ENCODE measurements at places on chromosomes 3 and 15. TPM values are rescaled to one million over a fixed set of nuclear protein-coding genes. Genes with fewer than 3 reads are reported as not detected.

GRCh38 chr15:92914103-92914499, 14.0 kb downstream of the CHD2 start:
- no peaks in the 10 kb centered on the region for H3K27me3 ChIP-seq
- H3K4me1 ChIP-seq = peaks cover 99% of the 10 kb centered on the region
- H3K27ac ChIP-seq = peak overlapping the region; percentile 20
- no peak for DNase-seq
- peaks cover 2% of the 10 kb centered on the region for H3K36me3 ChIP-seq

- no peak overlapping the region for H3K27ac ChIP-seq
- no peak for DNase-seq
- no peaks in the 10 kb centered on the region for H3K36me3 ChIP-seq
Observed at GRCh38 chr15:71203586-71204474, 88.6 kb downstream of the THSD4 start.

DNA sequence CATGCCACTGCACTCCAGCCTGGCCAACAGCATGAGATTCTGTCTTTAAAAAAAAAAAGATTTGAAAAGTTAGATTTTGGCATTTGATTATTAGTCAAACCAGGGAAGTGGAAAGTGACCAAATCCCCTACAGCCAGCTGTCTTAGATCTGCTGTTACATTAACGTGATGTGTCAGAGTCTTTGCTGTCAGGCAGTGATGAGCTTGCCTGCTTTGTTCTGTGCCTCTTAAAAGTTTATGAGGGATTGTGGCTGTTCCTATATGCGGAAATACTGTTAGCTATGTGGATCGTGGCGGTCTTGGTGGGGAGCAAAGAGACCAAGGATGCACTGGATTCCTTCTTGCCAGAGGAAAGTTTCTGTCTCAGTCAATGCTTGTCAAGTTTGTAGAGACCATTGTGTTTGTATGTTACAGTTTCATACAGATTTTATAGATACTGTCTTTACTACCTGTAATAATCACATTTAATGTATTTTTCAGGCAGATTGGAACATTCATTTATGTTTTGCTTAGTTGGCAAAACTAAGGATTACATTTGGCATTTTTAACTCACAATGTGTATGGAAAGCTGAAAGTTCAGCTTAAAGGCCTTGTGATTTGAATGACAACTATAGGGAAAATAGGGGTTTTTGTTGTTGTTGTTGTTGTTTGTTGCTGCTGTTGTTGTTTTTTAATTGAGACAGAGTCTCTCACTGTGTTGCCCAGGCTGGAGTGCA, 137.4 kb downstream of the VPS8 start:
- DNase-seq = no peak
- no peaks in the 10 kb centered on the region for H3K27me3 ChIP-seq

CFAP20DC gene
- polyA plus RNA-seq = not detected

DNA sequence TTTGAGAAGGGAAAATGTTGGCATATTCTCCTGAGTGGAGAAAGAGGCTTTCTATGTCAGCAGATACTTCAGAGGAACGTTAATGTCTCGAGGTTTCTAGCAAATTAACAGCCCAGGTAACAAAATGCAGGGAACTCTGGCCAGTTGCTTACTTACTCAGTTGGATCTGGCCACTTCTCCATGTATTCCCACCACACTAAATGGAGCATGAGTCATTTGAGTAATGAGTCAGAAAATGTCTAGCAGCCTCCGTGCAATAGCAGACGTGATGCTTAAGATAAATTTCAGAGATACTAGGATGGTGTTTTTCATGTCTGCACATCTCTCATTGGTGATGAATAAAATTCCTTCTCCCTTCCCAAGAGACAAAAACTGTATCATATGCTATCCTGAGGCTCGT, 671.5 kb downstream of the FHIT start:
- no peaks in the 10 kb centered on the region for H3K27me3 ChIP-seq
- H3K36me3 ChIP-seq = no peaks in the 10 kb centered on the region
- no peaks in the 10 kb centered on the region for H3K4me1 ChIP-seq
- DNase-seq = no peak
- H3K4me3 ChIP-seq = no peak overlapping the region

- no peaks in the 10 kb centered on the region for H3K27me3 ChIP-seq
- no peaks in the 10 kb centered on the region for H3K4me1 ChIP-seq
- DNase-seq = no peak
Observed at GRCh38 chr15:94387849-94388441, 156.6 kb downstream of the MCTP2 start.

HIGD2B gene
- not detected for polyA plus RNA-seq

DNA sequence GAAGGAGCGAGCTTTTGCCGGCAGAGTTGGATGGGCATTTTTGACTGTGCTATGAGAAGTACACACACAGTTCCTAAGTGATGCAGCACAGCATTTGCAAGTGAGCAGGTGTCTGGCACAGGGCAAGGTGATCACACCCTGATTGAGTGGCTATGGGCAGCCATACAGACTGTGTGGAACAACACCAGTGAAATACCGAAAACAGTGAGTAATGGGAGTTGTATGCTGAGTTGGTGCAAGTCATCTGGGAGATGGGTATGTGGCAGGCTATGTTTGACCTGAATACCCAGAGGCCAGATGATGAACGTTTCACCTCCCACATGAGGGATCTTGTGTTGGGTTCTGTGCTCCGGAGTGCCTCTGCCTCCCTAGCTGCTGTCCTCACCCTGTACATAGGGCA, 53.5 kb upstream of the TIPARP start:
- H3K27ac ChIP-seq = no peak overlapping the region
- H3K4me3 ChIP-seq = no peak overlapping the region
- no peaks in the 10 kb centered on the region for H3K36me3 ChIP-seq
- H3K4me1 ChIP-seq = no peaks in the 10 kb centered on the region
- H3K27me3 ChIP-seq = no peaks in the 10 kb centered on the region

GRCh38 chr15:76335307-76336253, 993 bp upstream of the ISL2 start:
- peaks cover 1% of the 10 kb centered on the region for H3K36me3 ChIP-seq
- H3K4me3 ChIP-seq = peak overlapping the region; percentile 84
- H3K27me3 ChIP-seq = no peaks in the 10 kb centered on the region
- peak overlapping the region; percentile 86 for H3K27ac ChIP-seq

ZNF445 gene
- polyA plus RNA-seq = 5.3 TPM

SCAANT1 gene
- polyA plus RNA-seq = not detected

- no peak overlapping the region for H3K27ac ChIP-seq
- no peak overlapping the region for H3K4me3 ChIP-seq
- DNase-seq = no peak
- H3K27me3 ChIP-seq = no peaks in the 10 kb centered on the region
- H3K36me3 ChIP-seq = no peaks in the 10 kb centered on the region
Observed at GRCh38 chr3:13199006-13199776, 126.0 kb upstream of the IQSEC1 start.

- no peaks in the 10 kb centered on the region for H3K4me1 ChIP-seq
- DNase-seq = no peak
- H3K36me3 ChIP-seq = no peaks in the 10 kb centered on the region
- no peak overlapping the region for H3K4me3 ChIP-seq
Observed at GRCh38 chr3:24303057-24303754, 191.4 kb downstream of the THRB start.

DNA sequence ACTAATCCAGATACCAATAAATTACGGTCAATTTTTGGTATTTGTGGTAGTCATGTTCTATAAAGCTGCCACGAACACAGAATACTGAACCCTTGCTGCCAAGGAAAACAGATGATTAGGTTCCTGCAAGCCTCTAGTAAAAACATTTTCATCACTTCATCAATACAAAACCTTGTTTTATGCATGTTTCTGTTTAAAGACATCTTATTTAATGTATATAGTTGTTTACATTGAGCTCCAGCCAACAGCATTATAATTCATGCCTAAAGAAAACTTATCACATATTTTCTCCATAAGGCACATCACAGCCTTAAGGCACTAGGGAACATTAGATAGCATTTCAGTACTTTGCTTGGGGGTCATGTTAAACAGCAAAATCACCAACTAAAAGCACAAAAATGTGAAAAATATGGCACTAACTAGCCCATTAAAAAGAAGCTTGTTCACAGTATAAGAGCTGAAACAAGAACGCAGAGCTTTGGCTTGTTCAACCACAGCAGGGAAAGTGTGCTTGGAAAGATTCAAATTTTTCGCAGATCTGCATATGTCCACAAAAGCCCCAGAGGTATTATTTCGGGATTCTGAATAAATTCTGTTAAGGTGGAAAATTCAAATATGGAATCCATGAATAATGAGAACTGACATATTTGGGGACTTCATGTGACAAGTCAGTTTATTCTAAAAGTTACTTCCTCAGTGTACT, 27.7 kb downstream of the POLQ start:
- H3K36me3 ChIP-seq = peaks cover 19% of the 10 kb centered on the region
- H3K27ac ChIP-seq = no peak overlapping the region
- no peak overlapping the region for H3K4me3 ChIP-seq
- DNase-seq = no peak

P2RY1 gene
- polyA plus RNA-seq = not detected

GRCh38 chr3:101611023-101611422, 37.0 kb downstream of the PCNP start:
- H3K36me3 ChIP-seq = no peaks in the 10 kb centered on the region
- H3K27me3 ChIP-seq = no peaks in the 10 kb centered on the region
- H3K4me3 ChIP-seq = no peak overlapping the region
- no peak overlapping the region for H3K27ac ChIP-seq
- no peak for DNase-seq

GNAT1 gene
- not detected for polyA plus RNA-seq

WDR93 gene
- polyA plus RNA-seq = 0.08 TPM

DNA sequence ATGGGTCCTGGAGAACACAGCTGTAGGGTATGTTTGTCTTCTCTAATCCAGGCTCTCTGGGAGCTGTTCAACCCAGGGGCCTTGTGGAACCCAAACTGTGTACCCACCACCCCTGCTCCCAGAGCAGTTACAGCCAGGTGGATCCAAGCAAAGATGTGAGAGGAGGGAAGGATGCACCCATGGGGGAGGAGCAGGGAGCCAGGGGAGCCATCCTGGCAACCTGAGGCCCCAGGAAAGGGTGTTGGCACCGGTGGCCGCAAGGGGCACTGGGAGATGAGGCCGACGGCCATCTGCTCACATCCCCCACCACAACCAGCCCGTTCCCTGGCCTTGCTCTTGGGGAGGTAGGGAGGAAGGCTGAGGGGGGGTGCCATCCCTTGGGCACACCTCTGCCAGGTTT, 43.2 kb downstream of the CMTM6 start:
- H3K4me3 ChIP-seq = no peak overlapping the region
- DNase-seq = no peak
- H3K4me1 ChIP-seq = peaks cover 6% of the 10 kb centered on the region
- H3K27me3 ChIP-seq = no peaks in the 10 kb centered on the region
- no peak overlapping the region for H3K27ac ChIP-seq

DNA sequence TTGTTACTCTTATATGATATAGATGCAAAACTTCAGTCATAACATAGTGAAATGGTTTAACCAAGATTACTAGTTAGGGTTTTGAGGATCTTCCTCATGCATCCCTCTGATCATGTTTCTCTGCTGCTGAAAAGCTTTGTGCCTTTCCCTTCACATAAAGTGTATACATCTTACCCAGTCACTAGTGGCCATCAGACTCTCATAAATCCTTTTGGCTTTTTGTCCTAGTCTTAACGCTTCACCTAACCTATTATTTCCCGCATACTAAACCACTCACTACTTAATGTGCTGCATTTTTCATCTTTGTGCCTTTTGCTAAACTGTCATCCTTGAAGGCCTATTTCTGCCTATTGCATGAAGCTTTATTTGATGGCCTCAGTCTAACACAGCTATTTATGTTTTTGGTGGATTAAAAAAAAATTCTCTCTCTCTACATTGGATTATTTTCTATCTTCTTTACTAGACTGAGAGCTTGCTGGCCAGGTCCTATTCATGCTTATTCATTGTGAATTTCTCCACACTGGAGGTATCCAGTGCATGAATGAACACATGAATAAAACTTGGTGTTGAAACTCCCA, 717.6 kb upstream of the GOLIM4 start:
- H3K36me3 ChIP-seq = no peaks in the 10 kb centered on the region
- H3K4me1 ChIP-seq = no peaks in the 10 kb centered on the region
- H3K4me3 ChIP-seq = no peak overlapping the region
- no peak overlapping the region for H3K27ac ChIP-seq
- no peaks in the 10 kb centered on the region for H3K27me3 ChIP-seq

GRCh38 chr3:69250014-69250413, 127.6 kb upstream of the LMOD3 start:
- H3K4me3 ChIP-seq = no peak overlapping the region
- H3K4me1 ChIP-seq = peaks cover 24% of the 10 kb centered on the region
- DNase-seq = no peak
- H3K27ac ChIP-seq = no peak overlapping the region
- H3K36me3 ChIP-seq = no peaks in the 10 kb centered on the region
- peaks cover 5% of the 10 kb centered on the region for H3K27me3 ChIP-seq

STOML1 gene
- 3.5 TPM for polyA plus RNA-seq

DNA sequence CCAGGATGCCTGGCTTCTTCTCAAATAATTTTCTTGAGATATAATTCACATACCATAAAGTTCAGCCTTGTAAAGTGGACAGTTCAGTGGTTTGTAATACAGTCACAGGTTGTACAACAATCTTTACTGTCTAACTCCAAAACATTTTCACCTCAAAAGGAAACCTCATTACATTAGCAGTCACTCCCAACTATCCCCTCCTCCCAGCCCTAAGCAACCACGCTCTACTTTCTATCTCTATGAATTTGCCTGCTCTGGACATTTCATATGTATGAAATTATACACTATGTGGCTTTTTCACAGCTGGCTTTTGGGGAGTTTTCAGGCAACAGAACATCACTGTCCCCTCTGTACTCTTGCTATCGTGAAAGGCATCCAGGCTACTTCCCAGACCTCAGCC, 17.5 kb downstream of the TGM5 start:
- no peaks in the 10 kb centered on the region for H3K36me3 ChIP-seq
- no peaks in the 10 kb centered on the region for H3K4me1 ChIP-seq
- H3K4me3 ChIP-seq = no peak overlapping the region

GRCh38 chr15:77195586-77195985, 124.7 kb upstream of the TSPAN3 start:
- H3K4me1 ChIP-seq = no peaks in the 10 kb centered on the region
- H3K4me3 ChIP-seq = no peak overlapping the region
- H3K36me3 ChIP-seq = no peaks in the 10 kb centered on the region
- H3K27me3 ChIP-seq = no peaks in the 10 kb centered on the region
- no peak overlapping the region for H3K27ac ChIP-seq

GATA2 gene
- polyA plus RNA-seq = 3.5 TPM

GOLGA6B gene
- not detected for polyA plus RNA-seq

SOX14 gene
- not detected for polyA plus RNA-seq

CADPS gene
- not detected for polyA plus RNA-seq

- no peak overlapping the region for H3K4me3 ChIP-seq
- no peaks in the 10 kb centered on the region for H3K4me1 ChIP-seq
- DNase-seq = no peak
- H3K27ac ChIP-seq = no peak overlapping the region
- no peaks in the 10 kb centered on the region for H3K27me3 ChIP-seq
- H3K36me3 ChIP-seq = no peaks in the 10 kb centered on the region
Observed at GRCh38 chr3:134804508-134805480, 9.7 kb downstream of the EPHB1 start.

DNA sequence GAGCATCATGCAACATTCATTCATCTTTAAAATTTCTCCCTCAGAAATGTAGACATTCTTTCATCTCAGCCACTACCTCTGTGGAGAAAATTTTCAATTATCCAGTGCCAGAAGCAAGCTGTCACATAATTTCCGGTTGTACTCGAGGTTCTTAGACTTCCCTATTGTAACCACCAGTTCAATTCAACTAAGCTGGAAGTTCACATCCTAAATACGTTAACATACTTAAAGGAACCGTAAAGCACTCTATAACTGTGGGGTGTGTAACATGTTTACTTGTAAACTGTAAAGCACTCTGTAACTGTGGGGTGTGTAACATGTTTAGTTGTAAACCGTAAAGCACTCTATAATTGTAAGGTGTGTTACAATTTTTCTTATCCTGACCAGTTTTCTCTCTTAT, 150.3 kb downstream of the PLCL2 start:
- H3K27ac ChIP-seq = no peak overlapping the region
- no peak overlapping the region for H3K4me3 ChIP-seq
- no peaks in the 10 kb centered on the region for H3K36me3 ChIP-seq
